H1 (cell line): ENCODE measurements at places on chromosomes 1 and 21.
A peak's percentile ranks its signal among the peaks of the same experiment; 100 is the strongest.

DNA sequence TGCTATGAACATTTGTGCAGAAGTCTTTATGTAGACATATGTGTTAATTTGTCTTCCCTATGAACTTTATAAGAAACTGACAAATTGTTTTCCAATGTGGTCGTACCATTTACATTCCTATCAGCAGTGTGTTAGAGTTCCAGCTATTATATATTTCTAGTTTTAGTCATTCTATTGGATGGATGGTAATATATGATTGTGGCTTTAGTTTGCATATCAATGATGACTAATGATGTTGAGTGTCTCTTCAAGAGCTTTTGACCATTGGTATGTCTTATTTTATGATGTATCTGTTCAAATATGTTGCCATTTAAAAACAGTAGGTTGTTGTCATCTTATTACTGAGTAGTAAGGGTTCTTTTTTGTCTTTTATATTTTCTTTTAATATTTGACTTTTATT lies 16.2 kb upstream of the ZNF326 start:
- no peaks in the 10 kb centered on the region for H3K36me3 ChIP-seq
- H3K4me3 ChIP-seq = no peak overlapping the region
- DNase-seq = no peak
- H3K27me3 ChIP-seq = no peaks in the 10 kb centered on the region
- no peak overlapping the region for H3K27ac ChIP-seq

GRCh38 chr1:69263921-69264391 lies 303.8 kb upstream of the LRRC7 start:
- no peaks in the 10 kb centered on the region for H3K27me3 ChIP-seq
- H3K4me1 ChIP-seq = no peaks in the 10 kb centered on the region
- DNase-seq = no peak

DNA sequence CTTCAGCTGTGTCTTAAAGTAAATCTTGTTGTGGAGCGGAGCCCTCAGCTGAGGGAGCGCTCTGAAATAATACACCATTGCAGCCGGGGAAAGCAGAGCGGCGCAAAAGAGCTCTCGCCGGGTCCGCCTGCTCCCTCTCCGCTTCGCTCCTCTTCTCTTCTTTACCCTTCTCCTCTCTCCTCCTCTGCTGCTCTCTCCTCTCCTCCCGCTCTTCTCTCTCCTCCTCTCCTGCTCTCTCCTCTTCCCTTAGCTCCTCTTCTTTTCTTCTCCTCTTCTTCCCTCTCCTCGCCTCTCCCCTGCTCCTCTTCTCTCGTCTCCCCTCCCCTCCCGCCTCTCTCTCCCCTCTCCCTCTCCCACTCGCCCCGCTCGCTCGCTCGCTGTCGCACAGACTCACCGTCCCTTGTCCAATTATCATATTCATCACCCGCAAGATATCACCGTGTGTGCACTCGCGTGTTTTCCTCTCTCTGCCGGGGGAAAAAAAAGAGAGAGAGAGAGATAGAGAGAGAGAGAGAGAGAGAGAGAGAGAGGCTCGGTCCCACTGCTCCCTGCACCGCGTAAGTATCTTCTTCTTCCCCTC lies at the start of gene PROX1:
Gene PROX1, plus strand, starts transcription at position 47 of the 580 bp plus-strand sequence. CDS start 8,563 bp downstream, outside the sequence.
- DNase-seq = no peak
- no peaks in the 10 kb centered on the region for H3K36me3 ChIP-seq
- no peak within 1 kb of the TSS; the same call in 1 of the 2 replicates for H3K27ac ChIP-seq
- peak within 1 kb of the TSS; percentile 55 for H3K4me3 ChIP-seq

- H3K27me3 ChIP-seq = no peaks in the 10 kb centered on the region; the same call in 1 of the 2 replicates
- H3K4me3 ChIP-seq = no peak overlapping the region
- DNase-seq = no peak
- H3K27ac ChIP-seq = no peak overlapping the region
- H3K36me3 ChIP-seq = no peaks in the 10 kb centered on the region
Observed at GRCh38 chr1:40140211-40140973, 20.8 kb upstream of the RLF start.

DNA sequence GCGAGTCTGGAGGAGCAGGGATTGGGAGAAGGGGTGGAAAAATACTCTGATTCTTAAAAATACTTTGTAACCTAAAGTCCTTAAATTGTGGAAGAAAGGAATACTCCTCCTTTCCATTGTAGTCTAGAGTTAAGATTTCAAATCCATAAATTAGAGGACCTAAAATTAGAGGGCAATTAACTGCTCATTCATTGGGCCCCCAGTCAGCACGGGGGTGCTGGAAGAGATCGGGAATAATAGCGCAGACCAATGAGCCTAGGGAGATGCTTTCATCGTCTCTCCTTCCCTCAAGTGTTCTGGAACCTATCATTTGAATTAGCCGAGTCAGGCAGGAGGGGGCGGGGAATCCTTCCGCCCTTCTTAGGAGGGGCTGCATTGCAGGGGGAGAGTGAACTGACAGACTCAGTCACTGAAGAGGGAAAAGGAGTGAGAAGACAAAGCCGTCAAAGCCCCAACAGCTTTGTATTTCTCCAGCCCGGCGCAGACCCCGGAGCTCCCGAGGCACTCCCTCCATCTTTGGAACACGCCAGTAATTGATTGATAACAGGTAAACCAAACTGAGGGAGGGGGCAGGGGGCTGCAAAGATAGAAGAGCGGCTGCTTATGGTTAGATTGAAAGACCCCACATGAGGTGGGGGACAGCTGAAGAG lies at the start of gene MLLT11:
Gene MLLT11, plus strand, starts transcription at position 391 of the 650 bp plus-strand sequence. CDS start 6,828 bp downstream, outside the sequence.
- H3K4me1 ChIP-seq = peaks cover 8% of the 10 kb centered on the region
- peak; percentile 76 for DNase-seq
- peak within 1 kb of the TSS; percentile 94 for H3K4me3 ChIP-seq

- H3K4me1 ChIP-seq = peaks cover 15% of the 10 kb centered on the region
- H3K36me3 ChIP-seq = no peaks in the 10 kb centered on the region
- peak; percentile 78 for DNase-seq
- peaks cover 9% of the 10 kb centered on the region; the same call in 1 of the 2 replicates for H3K27me3 ChIP-seq
Observed at GRCh38 chr21:42513151-42513984, at the start of gene SLC37A1. Gene SLC37A1, plus strand, starts transcription at chr21:42513852. Its CDS starts 4,603 bp downstream, at chr21:42518455.

- H3K27me3 ChIP-seq = no peaks in the 10 kb centered on the region
- no peaks in the 10 kb centered on the region for H3K36me3 ChIP-seq
- H3K4me1 ChIP-seq = no peaks in the 10 kb centered on the region
Observed at GRCh38 chr1:157956732-157957131, 36.7 kb upstream of the KIRREL1 start.

- H3K4me1 ChIP-seq = no peaks in the 10 kb centered on the region
- no peak for DNase-seq
- no peak overlapping the region for H3K27ac ChIP-seq
- H3K27me3 ChIP-seq = no peaks in the 10 kb centered on the region
- H3K36me3 ChIP-seq = no peaks in the 10 kb centered on the region
- H3K4me3 ChIP-seq = no peak overlapping the region
Observed at GRCh38 chr1:197944485-197944884, 27.3 kb downstream of the LHX9 start.
